Aorta (tissue), 5 donors: ENCODE measurements at places on chromosomes 16 and 17. TPM values are rescaled to one million over a fixed set of nuclear protein-coding genes. Genes with fewer than 3 reads are reported as not detected.

DNA sequence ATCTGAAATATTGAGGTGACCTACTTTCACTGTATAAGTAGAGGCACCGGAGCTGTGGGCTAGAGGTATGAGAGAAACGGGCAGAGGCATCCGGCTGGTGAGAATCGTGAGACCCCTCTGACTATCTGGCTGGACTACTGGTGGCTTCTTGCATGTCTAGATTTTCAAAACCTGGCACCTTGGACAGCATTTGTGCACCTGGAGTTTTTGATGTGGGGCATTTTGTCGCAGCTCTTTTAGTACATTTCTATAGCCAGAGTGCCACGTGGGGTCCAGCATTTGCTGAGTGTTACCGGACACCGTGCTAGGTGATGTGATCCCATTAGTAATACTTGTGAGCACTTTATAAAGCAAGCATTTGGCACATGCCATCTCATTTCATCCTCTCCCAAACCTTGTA is 32.6 kb upstream of the SHISA9 start:
- DNase-seq, result no peak
- peaks cover 2% of the 10 kb centered on the region for H3K27me3 ChIP-seq
- H3K36me3 ChIP-seq, result no peaks in the 10 kb centered on the region
- no peaks in the 10 kb centered on the region for H3K4me1 ChIP-seq
- H3K27ac ChIP-seq, result no peak overlapping the region

HSDL1 gene
- 14.6 TPM for total RNA-seq

- no peak overlapping the region for H3K27ac ChIP-seq
- H3K4me1 ChIP-seq, result no peaks in the 10 kb centered on the region
- DNase-seq, result no peak
- H3K4me3 ChIP-seq, result no peak overlapping the region
- H3K27me3 ChIP-seq, result no peaks in the 10 kb centered on the region
Measured at GRCh38 chr17:9346296-9346926, 229.2 kb downstream of the STX8 start.

CLEC19A gene
- total RNA-seq, result not detected

- no peaks in the 10 kb centered on the region for H3K36me3 ChIP-seq
- no peak within 1 kb of the TSS for H3K27ac ChIP-seq
- H3K27me3 ChIP-seq, result no peaks in the 10 kb centered on the region
- no peaks in the 10 kb centered on the region for H3K4me1 ChIP-seq
- no peak within 1 kb of the TSS for H3K4me3 ChIP-seq
Measured at GRCh38 chr17:49210158-49211029, at the start of the genes ABI3 and GNGT2. ABI3 (plus strand) TSS chr17:49210707; CDS start chr17:49210725, 18 bp downstream. GNGT2 (minus strand) TSS chr17:49210574; CDS start chr17:49207422, 3,152 bp downstream.

DNA sequence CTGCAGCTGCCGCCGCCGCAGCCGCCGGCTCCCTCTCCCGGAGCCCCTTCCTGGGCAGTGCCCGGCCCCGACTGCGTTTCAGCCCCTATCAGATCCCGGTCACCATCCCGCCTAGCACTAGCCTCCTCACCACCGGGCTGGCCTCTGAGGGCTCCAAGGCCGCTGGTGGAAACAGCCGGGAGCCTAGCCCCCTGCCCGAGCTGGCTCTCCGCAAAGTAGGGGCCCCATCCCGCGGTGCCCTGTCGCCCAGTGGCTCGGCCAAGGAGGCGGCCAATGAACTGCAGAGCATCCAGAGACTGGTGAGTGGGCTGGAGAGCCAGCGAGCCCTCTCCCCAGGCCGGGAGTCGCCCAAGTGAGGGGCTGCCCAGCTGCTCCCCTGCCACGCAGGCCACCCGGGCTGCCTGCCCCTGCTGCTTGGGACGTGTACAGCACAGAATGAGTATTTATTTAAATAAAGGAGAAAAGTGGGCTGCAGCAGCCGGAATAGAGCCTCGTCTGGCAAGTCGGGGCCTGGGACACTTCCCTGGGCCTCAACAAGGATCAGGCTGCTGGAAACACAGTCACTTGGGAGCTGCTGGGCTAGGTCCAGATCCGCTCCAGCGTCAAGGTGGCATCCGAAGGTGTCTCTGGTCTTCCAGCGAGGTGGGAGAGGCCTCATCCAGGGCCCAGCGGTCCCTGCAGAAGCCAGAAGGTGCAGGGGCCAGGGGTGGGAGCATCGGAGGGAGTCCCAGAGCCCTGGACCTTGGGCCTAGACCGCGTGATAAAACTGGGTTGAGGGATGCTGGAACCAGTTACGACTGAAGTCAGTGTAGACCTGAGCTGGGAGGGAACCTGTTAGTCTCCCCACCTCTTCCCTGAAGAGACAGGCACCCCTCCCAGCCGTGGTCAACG is 8.8 kb downstream of the TBX2 start:
- no peak for DNase-seq
- no peaks in the 10 kb centered on the region for H3K36me3 ChIP-seq
- no peak overlapping the region for H3K4me3 ChIP-seq
- H3K4me1 ChIP-seq, result no peaks in the 10 kb centered on the region
- H3K27ac ChIP-seq, result no peak overlapping the region
- no peaks in the 10 kb centered on the region for H3K27me3 ChIP-seq

DNA sequence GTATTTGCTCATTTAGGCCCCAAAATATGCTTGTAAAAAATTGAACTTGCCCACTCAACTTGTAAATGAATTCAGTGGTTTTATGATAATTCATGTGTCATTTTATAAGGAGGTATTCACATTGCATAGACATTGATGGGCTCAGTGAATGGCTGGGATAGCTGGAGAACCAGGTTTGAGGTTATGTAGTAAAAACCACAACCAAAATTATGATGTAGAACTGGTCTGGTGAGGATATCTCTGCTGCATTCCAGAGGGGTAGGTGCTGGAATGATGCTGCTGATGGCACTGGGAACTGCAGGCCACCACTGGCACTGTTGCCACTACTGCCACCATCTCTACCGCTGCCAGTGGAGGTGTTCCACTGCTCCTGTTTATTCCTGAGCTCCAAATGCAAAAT is 21.5 kb upstream of the RABEP1 start:
- no peak for DNase-seq
- H3K4me1 ChIP-seq, result no peaks in the 10 kb centered on the region
- no peak overlapping the region for H3K27ac ChIP-seq
- no peak overlapping the region for H3K4me3 ChIP-seq

ZFP90 gene
- total RNA-seq, result 31.0 TPM

RAB11FIP4 gene
- total RNA-seq, result 2.6 TPM

- peak overlapping the region; percentile 18 for H3K4me3 ChIP-seq
- no peaks in the 10 kb centered on the region for H3K27me3 ChIP-seq
- H3K4me1 ChIP-seq, result no peaks in the 10 kb centered on the region
- DNase-seq, result no peak
- H3K36me3 ChIP-seq, result no peaks in the 10 kb centered on the region
Measured at GRCh38 chr16:88941913-88942909, 34.8 kb downstream of the CBFA2T3 start.

C16orf92 gene
- total RNA-seq, result not detected

- DNase-seq, result no peak
- no peak overlapping the region for H3K27ac ChIP-seq
- peaks cover 8% of the 10 kb centered on the region for H3K4me1 ChIP-seq
Measured at GRCh38 chr16:53216798-53217197, 162.0 kb downstream of the CHD9 start.

CCL14 gene
- total RNA-seq, result 136 TPM

DNA sequence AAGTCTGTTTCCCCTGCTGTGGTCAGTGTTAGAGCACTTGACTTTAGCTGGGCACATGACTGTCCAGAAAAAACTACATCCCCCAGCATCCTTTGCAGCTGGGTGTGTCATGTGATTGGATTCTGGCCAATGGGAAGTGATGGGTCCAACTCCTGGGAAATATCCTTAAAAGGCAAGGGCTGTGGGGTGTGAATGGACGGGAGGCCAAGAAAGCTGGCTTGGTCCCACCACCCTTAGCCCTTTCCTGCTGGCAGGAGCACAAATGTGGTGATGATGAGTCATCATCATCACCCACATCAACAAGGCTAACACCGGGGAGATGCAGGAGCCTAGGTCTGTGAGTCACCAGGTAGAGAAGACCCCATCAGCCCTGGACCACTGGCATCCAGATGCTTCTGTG is 341.7 kb downstream of the C16orf95 start:
- H3K27me3 ChIP-seq, result no peaks in the 10 kb centered on the region
- H3K4me1 ChIP-seq, result no peaks in the 10 kb centered on the region
- no peak overlapping the region for H3K4me3 ChIP-seq
- peak; percentile 75 for DNase-seq

DNA sequence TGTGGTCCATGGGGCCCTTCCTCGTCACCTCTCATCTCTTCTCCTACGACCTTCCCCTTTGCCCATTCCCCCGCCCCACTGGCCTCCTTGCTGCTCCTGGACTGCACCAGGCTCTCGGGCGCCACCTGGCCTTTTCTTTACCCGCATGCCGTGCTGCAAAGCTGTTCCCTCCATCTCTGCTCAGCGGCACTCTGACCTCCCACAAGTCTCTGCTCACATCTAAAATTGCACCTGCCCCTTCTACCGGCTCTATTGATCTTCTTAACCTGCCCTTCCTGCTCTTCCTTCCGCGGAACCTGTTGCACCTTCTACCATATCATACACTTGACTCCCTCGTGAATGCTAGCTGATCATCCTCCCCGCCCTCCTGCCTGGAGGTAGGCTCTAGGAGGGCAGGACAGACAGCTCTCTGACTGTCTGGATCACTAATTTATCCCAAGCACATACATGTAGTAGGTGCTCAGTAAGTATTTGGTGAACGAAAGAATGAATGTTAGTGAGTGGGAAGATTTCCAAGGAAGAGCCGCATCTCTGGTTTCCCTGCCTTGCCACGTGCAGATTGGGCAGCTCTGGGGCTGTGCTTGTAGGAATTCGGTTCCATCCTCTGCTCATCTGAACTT is 17.3 kb downstream of the DNAH17 start:
- H3K27ac ChIP-seq, result no peak overlapping the region
- H3K27me3 ChIP-seq, result no peaks in the 10 kb centered on the region
- no peak overlapping the region for H3K4me3 ChIP-seq
- DNase-seq, result no peak

DNA sequence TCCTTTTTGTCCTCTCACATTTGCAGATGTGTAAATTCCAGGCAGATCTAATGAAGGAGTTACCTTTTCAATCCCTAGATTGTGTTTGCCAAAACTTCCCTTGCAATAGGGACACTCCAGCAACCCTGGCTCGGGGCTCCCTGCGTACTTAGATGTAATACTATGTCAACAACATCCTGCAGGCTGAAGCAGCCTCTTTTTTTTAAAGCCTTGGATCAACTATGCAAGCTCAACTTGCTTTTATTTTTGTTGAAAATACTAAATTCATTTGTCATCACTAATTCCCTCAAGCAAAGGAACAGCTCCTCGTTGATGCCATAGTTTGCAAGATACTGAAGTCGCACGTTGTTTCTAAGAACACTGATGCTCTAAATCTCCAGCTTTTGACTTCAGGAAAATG is 59.1 kb downstream of the GRIN2A start:
- H3K36me3 ChIP-seq, result no peaks in the 10 kb centered on the region
- DNase-seq, result no peak
- no peaks in the 10 kb centered on the region for H3K4me1 ChIP-seq
- no peak overlapping the region for H3K4me3 ChIP-seq
- no peak overlapping the region for H3K27ac ChIP-seq

KRTAP1-5 gene
- not detected for total RNA-seq

PPP1R1B gene
- total RNA-seq, result 1.0 TPM

DNA sequence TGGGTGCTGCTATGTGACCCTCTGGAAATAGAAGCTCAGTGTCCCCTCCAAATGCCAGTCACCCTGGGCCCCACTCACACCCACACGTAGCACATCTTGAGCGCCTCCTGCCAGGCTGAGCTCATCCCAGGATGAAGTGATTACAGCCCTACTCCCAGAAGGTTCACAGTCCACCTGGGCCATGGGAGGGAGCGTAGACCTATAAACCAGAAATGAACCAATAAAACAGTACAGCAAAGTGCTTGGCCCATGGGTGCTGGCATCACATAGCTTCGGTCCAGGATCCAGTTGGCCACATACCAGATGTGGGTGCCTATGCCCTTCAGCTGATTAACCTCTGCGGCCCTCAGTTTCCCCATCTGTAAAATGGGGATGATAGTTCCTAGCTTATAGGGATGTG is 2.2 kb upstream of the BICDL2 start:
- no peak overlapping the region for H3K27ac ChIP-seq
- H3K4me1 ChIP-seq, result no peaks in the 10 kb centered on the region
- no peak overlapping the region for H3K4me3 ChIP-seq
- peaks cover 1% of the 10 kb centered on the region for H3K27me3 ChIP-seq
- H3K36me3 ChIP-seq, result no peaks in the 10 kb centered on the region

- H3K4me3 ChIP-seq, result no peak overlapping the region
- H3K27ac ChIP-seq, result no peak overlapping the region
- no peaks in the 10 kb centered on the region for H3K4me1 ChIP-seq
- DNase-seq, result no peak
Measured at GRCh38 chr16:27052007-27052406, 14.7 kb upstream of the C16orf82 start.

DNA sequence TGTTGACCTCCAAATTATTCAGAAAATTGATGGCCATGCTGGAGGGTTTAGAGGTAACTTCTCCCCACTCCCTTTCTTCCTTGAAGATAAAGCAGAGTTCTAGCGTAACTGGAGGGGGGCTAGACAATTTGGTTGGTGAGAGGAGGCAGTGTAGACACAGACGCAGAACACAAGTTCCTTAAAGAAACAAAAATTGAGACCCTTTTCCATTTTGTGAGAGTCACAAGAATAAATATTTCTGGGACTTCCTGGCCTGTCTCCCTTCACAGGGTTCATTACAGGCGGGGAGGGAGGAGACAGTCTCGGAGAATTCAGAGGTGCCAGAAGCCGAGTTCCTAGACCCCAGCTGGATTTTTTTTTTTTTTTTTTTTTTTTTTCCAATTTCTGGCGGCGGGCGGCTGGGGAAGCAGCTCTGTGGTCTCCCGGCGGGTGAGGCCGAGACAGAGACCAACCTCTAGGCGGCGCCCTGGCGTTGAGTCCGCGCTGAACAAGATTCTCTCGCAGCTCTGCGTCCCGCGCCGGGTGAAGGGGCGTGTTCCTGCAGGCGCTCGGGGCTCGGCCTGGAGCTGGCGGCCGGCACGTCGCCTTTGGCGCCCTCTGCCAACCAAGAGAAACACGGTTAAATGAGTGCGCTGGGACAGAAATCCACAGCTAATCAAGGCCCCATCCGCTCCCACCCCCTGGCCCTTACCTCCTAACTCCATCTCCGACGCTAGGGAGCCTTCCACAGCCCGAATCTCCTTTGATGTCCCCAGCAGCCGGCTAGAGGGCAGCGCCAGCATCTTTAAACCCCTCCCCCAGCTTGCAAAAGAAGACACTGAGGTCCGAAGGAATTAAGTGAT is 10.2 kb upstream of the HOXB9 start:
- H3K4me1 ChIP-seq, result no peaks in the 10 kb centered on the region
- H3K36me3 ChIP-seq, result no peaks in the 10 kb centered on the region
- peak; percentile 84 for DNase-seq
- no peak overlapping the region for H3K27ac ChIP-seq
- no peak overlapping the region for H3K4me3 ChIP-seq

PRAC2 gene
- total RNA-seq, result not detected

CIBAR2 gene
- 0.57 TPM for total RNA-seq

DNA sequence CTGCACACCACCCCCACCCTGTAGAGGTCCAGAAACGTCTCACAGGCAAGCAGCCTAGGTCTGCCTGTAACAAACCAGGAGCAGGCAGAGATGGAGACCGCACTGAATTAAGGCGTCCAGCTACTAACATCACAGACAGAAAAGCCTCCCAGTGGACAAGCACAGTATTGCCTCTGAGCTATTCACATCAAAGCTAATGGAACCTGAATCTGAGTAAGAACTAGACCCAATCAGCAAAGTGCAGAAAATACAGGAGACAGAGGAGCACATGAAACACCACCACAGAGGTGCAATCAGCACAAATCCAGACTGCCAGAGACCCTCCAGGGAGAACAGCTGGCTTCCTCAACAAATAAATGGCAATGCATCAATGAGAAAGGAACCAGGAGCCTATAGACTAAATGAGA is 22.2 kb upstream of the PEMT start:
- no peak overlapping the region for H3K27ac ChIP-seq
- no peaks in the 10 kb centered on the region for H3K4me1 ChIP-seq
- H3K36me3 ChIP-seq, result no peaks in the 10 kb centered on the region
- no peak for DNase-seq
- no peak overlapping the region for H3K4me3 ChIP-seq

KIAA0513 gene
- 17.7 TPM for total RNA-seq

CACNG5 gene
- total RNA-seq, result not detected

NOTUM gene
- 0.60 TPM for total RNA-seq
